ENCODE measurements at places on chromosomes 6 and 20. TPM values are rescaled to one million over a fixed set of nuclear protein-coding genes. Genes with fewer than 3 reads are reported as not detected.
A peak's percentile ranks its signal among the peaks of the same experiment; 100 is the strongest.

OGFRL1 gene
- total RNA-seq = 3.2 TPM

SASH1 gene
- 16.4 TPM for total RNA-seq

TP53TG5 gene
- total RNA-seq = 1.0 TPM

KCNK16 gene
- not detected for total RNA-seq

CLPSL1 gene
- total RNA-seq = not detected

ARFGEF3 gene
- 22.2 TPM for total RNA-seq

IYD gene
- 10.4 TPM for total RNA-seq

SUMO4 gene
- total RNA-seq = 1.5 TPM

TPBG gene
- total RNA-seq = 16.3 TPM

TBXT gene
- not detected for total RNA-seq

KIF13A gene
- total RNA-seq = 54.0 TPM

PDE7B gene
- total RNA-seq = 1.0 TPM

IMPG1 gene
- total RNA-seq = not detected

FBXO5 gene
- 7.4 TPM for total RNA-seq

PDYN gene
- not detected for total RNA-seq

FERMT1 gene
- total RNA-seq = 68.8 TPM

ABHD16B gene
- total RNA-seq = not detected

LTA gene
- 2.4 TPM for total RNA-seq

MAS1 gene
- total RNA-seq = not detected

RRAGD gene
- total RNA-seq = 2.0 TPM

- DNase-seq = no peak
These were observed 117.6 kb upstream of the PHACTR1 start for GRCh38 chr6:12598919-12599318.

GRCh38 chr6:14787677-14788076 lies 458.2 kb upstream of the JARID2 start:
- no peak for DNase-seq

DNA sequence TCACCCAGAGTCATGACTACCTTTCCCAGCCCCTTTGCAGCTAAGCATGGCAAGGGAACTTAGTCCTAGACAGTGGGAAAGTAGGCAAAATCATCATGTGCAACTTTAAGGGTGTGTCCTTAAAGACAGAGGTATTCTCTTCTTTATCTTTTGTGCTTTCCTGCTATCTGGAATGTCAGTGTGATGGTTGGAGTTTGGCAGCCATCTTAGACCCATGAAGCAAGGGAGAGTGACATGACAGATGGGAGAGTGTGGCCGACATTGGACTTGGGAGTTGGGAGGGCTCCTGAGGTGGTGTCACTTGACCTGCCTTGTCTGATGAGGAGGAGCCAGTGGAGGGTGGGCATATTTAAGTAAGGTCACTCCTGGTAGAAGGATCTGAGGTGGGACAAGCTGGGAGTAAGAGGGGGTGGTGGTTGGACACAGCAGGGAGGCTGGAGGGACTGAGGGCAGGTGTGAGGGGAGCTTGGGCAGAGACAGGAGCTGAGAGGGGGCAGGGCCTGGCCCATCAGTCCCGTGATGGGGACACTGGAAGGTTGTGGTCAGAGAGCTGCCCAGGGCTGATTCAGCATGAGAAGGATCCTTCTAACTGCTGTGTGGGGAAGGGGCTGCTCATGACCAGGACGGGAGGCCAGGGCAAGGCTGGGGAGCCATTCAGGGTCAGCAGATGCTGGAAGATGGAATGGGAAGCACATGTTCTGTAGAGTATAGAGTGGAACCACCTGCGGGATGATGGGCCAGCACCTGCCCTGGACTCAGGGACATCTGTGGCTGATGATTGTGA lies 29.5 kb upstream of the SULF2 start:
- DNase-seq = no peak

DNA sequence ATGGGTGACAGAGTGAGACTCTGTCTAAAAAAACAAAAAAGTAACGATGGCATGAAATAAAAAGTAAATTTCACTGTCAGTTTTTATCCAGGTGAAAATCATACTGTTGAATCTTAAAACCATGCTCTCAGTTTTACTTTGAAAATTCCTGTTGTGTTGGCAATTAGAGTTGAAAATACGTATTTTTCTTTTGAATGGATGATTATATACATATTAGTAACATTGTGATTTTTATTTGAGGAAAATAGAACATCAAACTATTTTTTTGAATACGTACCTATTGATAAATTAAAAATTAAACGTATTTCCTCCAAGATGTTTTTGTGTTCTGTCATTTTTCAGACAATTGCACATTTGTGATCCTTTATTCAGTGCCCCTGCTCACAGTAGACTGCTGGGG lies 14.7 kb downstream of the CEP43 start:
- no peak for DNase-seq

- no peak for DNase-seq
These were observed 5.9 kb upstream of the TCP11 start for GRCh38 chr6:35147026-35147425.

- DNase-seq = no peak
These were observed 19.9 kb downstream of the TNXB start for GRCh38 chr6:32089082-32089828.

DNA sequence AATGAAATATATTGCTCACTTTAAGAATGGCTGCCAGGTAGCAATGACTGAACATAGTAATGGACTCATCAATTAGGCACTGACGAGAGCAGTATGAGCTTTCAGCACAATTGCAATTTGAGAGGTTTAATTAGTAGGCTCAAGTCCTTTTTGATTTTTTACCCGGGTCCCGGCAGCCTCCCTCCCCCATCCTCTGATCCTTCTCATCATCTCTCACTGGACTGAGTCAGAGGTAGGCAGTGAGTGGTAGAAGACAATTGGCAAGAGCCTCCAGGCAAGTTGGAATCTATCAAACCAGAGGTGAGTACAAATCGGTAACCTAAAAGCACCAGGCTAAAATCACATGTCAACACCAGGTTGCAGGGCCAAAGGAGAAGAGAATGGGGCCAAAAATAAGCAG lies 107.9 kb downstream of the DCDC2 start:
- DNase-seq = no peak

DNA sequence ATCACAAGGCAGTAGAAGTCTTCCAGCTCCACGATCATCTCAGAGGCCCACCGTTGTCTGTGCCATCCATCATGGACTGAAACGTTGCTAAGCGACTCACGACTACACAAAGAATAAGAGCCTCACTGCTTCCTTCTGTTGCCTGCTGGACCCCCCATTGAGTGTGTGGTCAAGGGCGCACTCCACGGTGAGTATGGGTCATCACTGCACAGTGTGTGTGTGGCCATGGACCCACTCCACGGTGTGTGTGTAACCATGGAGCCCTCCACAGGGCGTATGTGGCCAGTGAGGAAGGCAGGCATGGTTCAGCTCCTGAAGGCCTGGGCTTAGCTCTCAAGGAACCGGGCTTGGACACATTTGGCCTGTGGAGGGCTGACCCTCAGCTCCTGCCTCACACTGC lies 123.4 kb upstream of the AFDN start:
- no peak for DNase-seq

GRCh38 chr6:66558189-66558588 lies 851.2 kb upstream of the EYS start:
- DNase-seq = no peak

- no peak for DNase-seq
These were observed 4.0 kb upstream of the GRM4 start for GRCh38 chr6:34149831-34150400.

GRCh38 chr20:41248368-41249024 lies 69.0 kb downstream of the ZHX3 start:
- no peak for DNase-seq

- DNase-seq = no peak
These were observed 41.6 kb upstream of the DSE start for GRCh38 chr6:116329156-116329555.

DNA sequence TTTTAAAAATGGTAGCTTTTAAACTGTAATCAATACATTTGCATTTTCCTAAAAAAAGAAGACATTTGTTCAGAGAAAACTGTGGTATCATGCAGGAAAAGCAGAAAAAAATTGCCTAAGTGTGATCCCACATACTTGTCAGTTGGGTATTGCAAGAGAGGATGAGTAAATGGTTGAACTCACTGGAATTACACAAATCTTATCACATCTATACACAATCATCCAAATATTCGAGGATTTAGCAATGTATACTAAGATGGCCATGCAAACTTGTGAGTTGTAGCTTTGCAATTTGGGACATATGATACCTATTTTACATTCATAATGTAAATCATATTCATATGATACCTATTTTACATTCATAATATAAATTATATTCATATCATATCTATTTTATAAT lies 58.2 kb upstream of the GJE1 start:
- DNase-seq = no peak

GRCh38 chr20:63282946-63283345 lies 10.0 kb upstream of the COL20A1 start:
- no peak for DNase-seq

DNA sequence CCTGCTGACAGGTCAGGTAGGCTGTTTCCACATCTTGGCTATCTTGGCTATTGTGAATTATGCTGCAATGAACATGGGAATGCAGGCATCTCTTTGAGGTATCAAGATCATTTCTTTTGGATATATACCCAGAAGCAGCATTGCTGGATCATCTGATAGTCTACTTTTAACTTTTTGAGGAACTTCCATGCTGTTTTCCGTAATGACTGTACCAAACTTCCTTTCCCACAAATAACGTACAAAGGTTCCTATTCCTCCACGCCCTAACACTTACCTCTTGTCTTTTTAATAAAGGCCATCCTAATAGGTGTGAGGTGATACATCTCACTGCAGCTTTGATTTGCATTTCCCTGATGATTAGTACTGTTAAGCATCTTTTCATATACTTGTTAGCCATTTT lies 338.7 kb upstream of the RUNX2 start:
- no peak for DNase-seq

GRCh38 chr6:33427585-33428223 lies 7.8 kb downstream of the SYNGAP1 start:
- DNase-seq = peak; percentile 65

- no peak for DNase-seq
These were observed 284.9 kb upstream of the TBX18 start for GRCh38 chr6:85049282-85049681.

DNA sequence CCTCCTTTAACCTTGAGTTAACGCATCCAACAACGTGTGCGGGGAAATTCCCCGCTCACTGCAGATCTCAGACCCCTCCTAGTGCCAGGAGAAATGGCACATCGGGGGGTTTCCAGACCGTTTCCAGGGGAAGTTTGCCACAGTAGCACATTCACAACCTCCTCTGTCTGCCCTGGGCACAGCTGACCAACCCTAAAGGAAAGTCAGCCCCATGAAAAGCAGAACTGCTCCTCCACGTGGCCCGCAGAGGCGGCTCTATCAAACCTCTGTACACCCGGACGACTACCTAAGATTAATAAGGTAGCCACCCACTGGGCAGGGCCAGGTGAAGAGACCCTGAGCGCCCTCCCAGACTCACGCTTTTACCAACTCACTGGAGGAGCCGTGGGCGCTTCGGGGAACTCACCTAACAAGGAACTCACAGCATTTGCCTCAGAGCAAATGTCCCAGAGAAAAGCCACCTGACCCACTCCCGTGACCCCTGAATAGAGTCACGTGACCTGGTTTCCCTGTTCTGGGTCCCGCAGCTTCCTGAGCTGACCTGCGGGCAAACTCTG lies 93.1 kb downstream of the PRND start:
- no peak for DNase-seq

- no peak for DNase-seq
These were observed 197.7 kb downstream of the BCAS1 start for GRCh38 chr20:53872561-53873229.

DNA sequence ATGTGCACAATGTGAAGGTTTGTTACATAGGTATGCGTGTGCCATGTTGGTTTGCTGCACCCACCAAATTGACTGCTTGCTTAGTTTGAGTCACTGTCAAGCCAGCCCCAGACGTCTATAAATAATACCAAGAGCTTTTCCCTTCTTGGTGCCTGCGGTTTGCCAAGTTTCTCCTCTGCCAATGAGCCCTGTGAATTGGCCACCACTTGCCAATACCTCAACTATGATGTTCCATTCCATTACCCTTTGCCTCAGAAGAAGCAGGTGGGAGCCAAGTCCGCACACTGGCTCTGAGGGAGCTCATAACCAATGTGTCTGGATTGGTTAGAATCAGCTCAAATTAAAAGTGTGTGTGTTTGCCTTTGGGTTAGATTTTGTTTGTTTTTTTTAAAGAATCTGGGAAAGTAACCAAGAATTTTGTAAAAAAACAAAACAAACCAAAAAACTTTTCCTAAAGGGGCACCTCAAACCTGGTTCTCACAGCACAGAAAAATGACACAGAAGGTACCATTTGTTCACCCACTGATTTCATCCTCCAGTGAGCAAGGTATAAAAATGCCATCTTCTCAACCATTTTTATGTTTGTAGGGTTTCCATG lies 244.7 kb upstream of the PRND start:
- no peak for DNase-seq

- DNase-seq = no peak
These were observed 796.5 kb downstream of the PRIM2 start for GRCh38 chr6:58113960-58114359.

GRCh38 chr6:107703606-107704005 lies 120.5 kb downstream of the SCML4 start:
- DNase-seq = no peak

- DNase-seq = no peak
These were observed 4.3 kb upstream of the SERINC3 start for GRCh38 chr20:44526129-44526528.

GRCh38 chr6:161487694-161488093 lies 213.8 kb upstream of the AGPAT4 start:
- DNase-seq = no peak

- no peak for DNase-seq
These were observed 88.7 kb downstream of the PLCB1 start for GRCh38 chr20:8220716-8221115.

- DNase-seq = peak; percentile 29
These were observed 12.0 kb downstream of the SLC12A5 start for GRCh38 chr20:46040902-46041535.

- no peak for DNase-seq
These were observed 1.2 kb downstream of the TBX18 start for GRCh38 chr6:84763003-84763885.

DNA sequence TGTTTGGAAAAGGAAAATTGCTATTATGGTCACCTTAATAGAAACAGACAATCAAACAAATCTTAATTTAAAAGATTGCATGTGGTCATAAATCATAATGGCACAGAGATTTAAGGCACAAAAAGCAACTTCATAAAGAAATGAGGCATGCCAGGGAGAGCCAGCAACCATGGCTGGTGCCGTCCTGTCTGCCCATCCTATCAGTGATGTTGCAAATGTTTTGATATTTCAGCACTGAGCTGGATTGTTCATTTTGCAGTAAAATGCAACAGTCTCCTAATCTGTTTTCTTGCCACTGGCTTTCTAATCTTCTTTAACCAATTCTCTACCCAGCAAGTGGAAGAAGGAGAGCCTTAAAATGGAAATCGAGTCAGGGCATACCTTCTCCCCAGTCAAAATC lies 249.8 kb downstream of the SAMD5 start:
- DNase-seq = no peak

GRCh38 chr6:15569035-15569995 lies 93.5 kb downstream of the DTNBP1 start:
- DNase-seq = no peak

- no peak for DNase-seq
These were observed 208.4 kb downstream of the MANEA start for GRCh38 chr6:95785785-95786184.

- DNase-seq = no peak
These were observed 508.7 kb upstream of the ZNF337 start for GRCh38 chr20:26205350-26205749.

- DNase-seq = no peak
These were observed 70.1 kb downstream of the RNF144B start for GRCh38 chr6:18457065-18457737.
